Suppressor macrophage treated with lipopolysaccharide for 1 hour (primary cell): ENCODE measurements at places on chromosomes 6 and 20.
A peak's percentile ranks its signal among the peaks of the same experiment; 100 is the strongest.

DNA sequence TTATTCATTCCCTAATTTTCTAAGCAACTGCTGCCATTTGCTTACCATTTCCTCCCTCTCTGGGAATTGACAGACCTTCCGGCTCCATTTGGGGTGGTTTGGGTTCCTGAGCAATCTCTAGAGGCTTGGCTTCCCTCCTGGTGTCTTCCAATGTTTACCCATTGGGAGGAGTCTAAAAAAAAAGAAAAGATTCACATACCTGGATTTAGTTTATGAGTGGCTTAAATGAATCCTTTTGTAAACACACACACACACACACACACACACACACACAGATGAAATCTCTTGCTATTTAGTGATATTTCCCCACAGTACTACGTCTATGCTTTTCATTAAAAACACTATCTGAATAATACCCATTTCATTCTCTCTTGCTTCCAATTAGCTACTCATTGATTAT, 48.3 kb upstream of the TRAF3IP2 start:
- DNase-seq: no peak

GRCh38 chr20:48154040-48154765, 368.9 kb upstream of the SULF2 start:
- DNase-seq: no peak

DNA sequence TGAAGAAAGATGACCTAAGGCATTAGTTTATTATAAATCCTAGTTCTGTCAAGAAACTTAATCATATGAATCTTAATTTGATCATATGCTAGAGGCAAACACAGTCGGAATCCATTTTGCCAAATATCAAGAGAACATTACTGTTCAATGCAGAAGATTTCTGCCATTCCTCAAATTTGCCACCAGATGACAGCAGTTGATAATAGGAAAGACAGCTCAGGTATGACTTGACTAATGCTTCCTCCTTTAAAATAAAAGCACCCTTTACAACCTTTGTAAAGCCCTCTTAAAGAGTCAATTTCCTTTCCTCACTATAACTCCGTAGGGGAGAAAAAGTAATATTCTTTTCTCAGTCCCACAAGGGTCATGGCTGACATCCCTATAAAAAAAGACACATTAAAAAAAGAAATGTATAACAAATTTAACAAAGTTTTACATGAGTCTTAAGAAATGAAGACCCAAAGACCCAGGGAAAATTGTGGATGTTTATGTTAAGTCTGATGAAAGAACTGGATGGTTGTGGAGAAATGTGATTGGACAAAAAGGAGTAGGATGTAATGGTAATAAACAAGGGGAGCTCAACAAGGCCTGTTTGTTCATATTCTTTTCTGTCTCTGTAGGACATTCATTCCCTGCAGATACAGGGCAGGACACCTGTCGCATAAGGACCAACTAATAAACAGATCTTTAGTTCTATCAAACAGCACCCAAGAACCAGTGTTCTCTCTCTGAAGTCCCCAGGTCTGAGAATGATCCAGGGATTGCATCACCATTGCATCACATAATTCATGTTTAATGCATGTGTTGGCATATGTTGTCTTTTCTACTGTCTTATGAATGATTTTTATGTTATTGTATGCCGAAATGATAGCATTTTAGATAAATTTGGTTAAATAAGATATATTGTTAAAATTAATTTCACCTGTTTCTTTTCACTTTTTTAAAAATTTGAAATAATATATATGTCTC, 23.0 kb upstream of the IL17A start:
- peak; percentile 14 for DNase-seq

DNA sequence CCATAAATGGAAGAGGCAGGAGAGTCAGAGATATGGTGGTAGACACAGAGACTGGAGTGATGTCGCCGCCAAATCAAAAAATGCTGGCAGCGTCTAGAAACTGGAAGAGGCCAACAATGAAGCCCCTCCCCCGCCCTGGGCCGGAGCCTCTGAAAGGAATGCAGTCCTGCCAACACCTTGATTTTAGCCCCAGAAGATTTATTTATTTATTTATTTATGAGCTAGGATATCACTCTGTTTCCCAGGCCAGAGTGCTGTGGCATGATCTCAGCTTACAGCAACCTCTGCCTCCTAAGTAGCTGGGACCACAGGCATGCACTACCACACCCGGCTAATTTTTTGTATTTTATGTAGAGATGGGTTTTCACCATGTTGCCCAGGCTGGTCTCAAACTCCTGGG, 82.6 kb upstream of the CCDC167 start:
- no peak for DNase-seq

DNA sequence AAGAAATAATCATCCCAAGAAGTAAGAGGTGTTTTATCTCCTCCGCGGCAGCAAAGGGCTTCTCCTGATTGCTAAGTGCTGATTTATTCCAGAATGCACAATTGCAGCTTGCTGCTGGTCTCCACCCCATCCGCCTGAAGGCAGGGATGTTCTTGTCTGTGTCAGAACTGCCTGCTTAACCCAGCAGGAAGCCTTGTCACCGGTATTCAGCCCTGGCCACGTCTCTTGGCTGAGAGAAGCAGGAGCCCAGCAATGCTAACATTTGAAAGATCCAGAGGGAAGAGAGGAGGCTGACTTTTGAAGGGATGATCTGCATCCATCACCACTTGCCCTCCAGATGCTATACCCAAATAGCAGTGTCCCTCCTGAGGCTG, 4.2 kb downstream of the SCML4 start:
- DNase-seq: no peak
